ENCODE measurements at places on chromosomes 2 and 18. TPM values are rescaled to one million over a fixed set of nuclear protein-coding genes. Genes with fewer than 3 reads are reported as not detected.

DNA sequence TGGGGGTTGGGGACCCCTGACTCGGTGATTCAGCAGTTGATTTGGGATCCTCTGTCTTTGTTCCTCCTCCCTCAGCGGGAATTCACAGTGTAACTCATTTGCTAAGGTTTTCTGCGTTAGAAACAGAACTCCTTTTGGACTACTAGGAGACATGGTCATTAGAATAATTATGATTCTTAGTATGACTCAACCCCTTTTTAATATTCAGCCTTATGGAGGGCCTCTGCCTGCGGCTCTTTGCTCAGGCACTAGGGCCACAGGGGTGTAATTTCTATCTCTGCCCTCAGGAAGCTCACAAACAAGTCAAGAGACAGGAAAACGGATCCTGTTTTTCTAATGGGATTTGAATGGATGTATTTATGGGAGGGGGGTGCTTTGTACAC, 117.4 kb downstream of the SPTBN1 start:
- H3K36me3 ChIP-seq = peaks cover 8% of the 10 kb centered on the region
- no peak overlapping the region for H3K27ac ChIP-seq
- no peak overlapping the region for H3K4me3 ChIP-seq
- no peak for DNase-seq
- H3K27me3 ChIP-seq = no peaks in the 10 kb centered on the region

GRCh38 chr2:239943571-239943970, 81.6 kb downstream of the NDUFA10 start:
- H3K4me3 ChIP-seq = no peak overlapping the region
- no peak overlapping the region for H3K27ac ChIP-seq
- H3K4me1 ChIP-seq = no peaks in the 10 kb centered on the region

GRCh38 chr18:3238742-3239141, 8.9 kb upstream of the MYL12A start:
- no peaks in the 10 kb centered on the region for H3K36me3 ChIP-seq
- DNase-seq = no peak
- H3K27me3 ChIP-seq = no peaks in the 10 kb centered on the region
- H3K4me1 ChIP-seq = no peaks in the 10 kb centered on the region

GRCh38 chr18:50926521-50926920, 41.3 kb upstream of the ELAC1 start:
- no peaks in the 10 kb centered on the region for H3K27me3 ChIP-seq
- no peak overlapping the region for H3K27ac ChIP-seq
- H3K36me3 ChIP-seq = peaks cover 34% of the 10 kb centered on the region
- DNase-seq = no peak

NAT8 gene
- total RNA-seq = not detected
